IPS-NIHi11 (cell line): ENCODE measurements at places on chromosomes 5 and 9.
A peak's percentile ranks its signal among the peaks of the same experiment; 100 is the strongest.

DNA sequence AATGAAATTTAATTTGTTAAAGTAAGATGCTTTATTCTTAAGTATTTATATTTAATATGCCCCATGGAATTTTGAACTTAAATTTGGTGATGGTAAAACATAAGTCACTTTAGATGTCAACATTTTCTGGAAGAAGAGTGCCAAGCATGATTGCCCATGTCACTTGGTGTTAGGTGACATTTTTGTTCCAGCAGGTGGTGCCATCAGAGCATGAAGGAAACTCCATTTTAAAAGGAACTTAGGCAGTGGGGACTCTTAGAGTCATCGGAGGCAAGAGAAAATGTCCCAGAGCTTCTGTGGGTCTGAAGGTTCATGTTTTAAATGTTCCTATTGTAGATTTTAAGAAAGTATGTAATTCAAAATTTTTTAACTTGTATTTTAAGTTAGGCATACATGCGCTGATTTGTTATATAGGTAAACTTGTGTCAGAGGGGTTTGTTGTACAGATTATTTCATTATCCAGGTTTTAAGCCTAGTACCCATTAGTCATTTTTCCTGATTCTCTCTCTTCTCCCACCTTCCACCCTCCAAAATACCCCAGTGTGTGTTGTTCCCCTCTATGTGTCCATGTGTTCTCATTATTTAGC is 789.3 kb downstream of the SEMA5A start:
- DNase-seq, result peak; percentile 29

DNA sequence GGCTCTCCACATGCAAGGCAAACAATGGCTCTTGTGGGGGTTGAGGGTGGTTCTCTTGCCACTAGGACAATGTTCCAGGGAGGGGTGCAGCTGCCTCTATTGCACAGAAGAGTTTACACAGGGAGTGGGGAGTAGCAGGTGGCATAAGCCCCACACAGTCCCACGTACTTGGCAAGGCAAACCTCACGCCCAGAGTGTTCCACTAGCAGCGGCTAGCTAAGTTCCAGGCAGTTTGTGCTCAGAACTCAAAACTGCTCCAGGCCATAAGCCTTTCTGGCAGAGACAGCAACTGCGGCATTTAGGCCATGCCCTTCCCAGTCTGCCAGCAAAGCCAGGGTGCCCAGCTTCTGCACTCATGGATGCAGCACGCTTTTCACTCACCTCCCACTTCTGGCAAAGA is 29.0 kb upstream of the BTNL3 start:
- no peak for DNase-seq

- DNase-seq, result no peak
Measured at GRCh38 chr5:177404641-177405179, 4.2 kb upstream of the PFN3 start.

- DNase-seq, result no peak
Measured at GRCh38 chr5:62192958-62193357, 113.0 kb upstream of the KIF2A start.

DNA sequence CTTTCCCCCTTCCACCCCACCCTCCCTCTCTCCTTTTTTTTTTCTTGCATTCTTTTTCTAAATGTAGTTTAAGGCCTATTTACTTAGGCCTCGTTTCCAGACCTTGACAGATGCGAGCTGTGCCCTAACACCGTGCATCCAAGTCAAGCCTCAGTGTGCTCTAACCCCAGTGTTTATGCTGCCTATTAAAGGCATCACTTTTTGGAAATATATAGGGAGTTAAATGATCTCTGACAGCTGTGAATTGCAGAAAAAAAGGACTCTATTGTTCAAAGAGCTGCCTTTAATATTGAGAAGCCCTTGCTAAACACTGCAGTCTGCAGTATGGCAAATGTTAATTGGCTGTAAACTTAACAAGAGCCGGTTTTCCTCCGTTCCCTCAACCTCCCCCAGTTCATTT is 270.4 kb upstream of the TUT7 start:
- DNase-seq, result no peak

DNA sequence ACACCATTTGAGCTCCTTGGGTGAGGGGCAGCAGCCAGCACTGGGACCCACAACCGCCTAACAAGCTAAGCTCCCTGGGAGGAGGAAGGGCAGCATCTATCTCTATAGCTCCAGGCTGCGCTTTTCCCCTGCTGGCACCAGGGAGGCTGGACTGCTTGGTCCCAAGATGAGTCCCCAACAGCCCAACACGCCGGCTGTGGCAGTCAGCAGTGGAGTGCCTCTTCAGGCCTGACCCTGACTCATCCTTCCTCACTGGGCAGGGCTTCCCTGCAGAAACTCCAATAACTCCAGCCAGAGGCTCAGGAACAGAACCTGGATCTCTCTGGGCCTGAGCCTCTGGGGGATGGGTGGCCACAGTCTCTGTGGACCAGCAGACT is 113.7 kb upstream of the ADAMTS16 start:
- no peak for DNase-seq

DNA sequence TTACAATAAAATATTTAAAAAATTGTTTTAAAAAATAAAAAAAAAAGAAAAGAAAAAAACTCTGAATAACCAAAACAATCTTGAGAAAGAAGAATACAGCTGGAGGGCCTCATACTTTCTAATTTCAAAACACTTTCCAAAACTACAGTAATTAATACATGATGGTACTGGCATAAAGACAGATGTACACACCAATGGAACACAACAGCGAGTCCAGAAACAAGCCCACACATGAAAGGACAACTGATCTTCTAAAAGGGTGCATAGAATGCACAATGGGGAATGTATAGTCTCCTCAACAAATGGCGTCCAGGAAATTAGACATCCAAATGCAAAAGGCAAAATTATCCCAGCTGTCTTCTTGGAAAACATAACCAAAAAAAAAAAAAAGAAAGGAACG is 99.6 kb downstream of the LURAP1L start:
- no peak for DNase-seq

GRCh38 chr9:20940447-20941173 is 90.8 kb downstream of the HACD4 start:
- DNase-seq, result no peak

GRCh38 chr5:1051366-1051720 is 42.7 kb downstream of the NKD2 start:
- DNase-seq, result no peak
